ENCODE measurements at places on chromosomes 7 and 10.
A peak's percentile ranks its signal among the peaks of the same experiment; 100 is the strongest.

DNA sequence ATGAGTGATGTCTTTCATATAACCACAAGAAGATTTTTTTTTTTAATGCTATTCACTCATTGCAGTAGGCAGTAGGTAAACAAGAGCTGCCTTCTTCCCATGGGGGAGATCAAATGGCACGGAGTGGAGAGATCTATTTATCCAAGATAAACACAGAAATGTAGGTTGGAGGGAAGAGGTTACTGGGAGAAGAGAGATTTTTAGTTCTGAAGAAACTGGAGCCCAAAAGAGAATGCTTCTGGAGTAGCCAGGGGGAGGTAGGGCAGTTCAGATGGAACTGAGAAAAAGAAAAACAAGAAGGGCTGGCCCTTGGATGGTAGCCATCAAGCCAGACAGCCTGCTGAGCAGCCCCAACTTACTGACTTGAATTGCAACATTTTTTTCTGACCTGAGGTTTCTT lies 270.1 kb upstream of the TPK1 start:
- DNase-seq, result no peak

DNA sequence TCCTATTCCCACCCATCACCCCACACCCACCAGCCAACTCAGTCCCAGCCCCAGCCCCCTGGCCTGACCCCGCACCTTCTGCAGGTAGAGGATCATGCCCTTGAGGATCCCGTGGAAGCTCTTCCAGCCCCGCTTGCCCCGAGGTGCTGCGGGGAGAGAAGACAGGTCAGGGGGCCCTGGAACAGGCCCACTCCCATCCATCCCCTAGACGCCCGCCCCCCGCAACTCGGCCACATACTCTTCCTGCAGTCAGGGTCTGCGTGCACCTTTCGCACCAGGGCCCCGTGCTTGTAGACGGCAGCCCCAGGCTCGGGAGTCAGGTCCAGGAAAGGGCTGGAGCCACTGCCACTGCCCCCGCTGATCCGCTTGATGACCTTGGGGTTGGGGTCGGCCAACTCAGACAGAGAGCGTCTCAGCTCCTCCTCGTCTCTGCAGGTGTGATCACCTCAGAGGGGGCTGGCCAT lies 9.6 kb downstream of the NFKB2 start:
- DNase-seq, result no peak

- DNase-seq, result no peak
Observed at GRCh38 chr7:92461027-92462003, 14.0 kb downstream of the GATAD1 start.

GRCh38 chr7:135180122-135180521 lies 9.6 kb upstream of the CYREN start:
- no peak for DNase-seq

GRCh38 chr10:85648279-85648754 lies 718.3 kb downstream of the GRID1 start:
- DNase-seq, result no peak

- no peak for DNase-seq
Observed at GRCh38 chr10:89536013-89536354, 590 bp upstream of the SLC16A12 start.

DNA sequence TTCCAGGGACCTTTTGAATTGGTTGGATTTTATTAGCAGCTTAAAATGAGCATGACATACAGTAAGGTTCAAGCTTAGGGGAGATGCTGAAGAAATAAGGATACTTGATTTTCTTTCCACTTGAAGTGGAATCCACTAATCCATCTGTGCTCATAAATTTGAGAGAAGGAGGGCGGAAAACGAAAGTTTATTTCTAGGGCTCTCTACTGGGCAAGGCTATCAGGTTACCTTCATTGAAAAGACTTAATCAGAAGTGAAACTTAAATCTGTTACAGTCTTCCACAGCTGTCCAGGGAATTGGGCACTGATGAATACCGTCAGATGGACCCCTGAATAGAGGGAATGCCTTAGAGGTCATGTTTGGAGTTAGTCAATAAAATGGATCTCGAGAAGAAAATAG lies 21.8 kb downstream of the AUTS2 start:
- DNase-seq, result no peak

DNA sequence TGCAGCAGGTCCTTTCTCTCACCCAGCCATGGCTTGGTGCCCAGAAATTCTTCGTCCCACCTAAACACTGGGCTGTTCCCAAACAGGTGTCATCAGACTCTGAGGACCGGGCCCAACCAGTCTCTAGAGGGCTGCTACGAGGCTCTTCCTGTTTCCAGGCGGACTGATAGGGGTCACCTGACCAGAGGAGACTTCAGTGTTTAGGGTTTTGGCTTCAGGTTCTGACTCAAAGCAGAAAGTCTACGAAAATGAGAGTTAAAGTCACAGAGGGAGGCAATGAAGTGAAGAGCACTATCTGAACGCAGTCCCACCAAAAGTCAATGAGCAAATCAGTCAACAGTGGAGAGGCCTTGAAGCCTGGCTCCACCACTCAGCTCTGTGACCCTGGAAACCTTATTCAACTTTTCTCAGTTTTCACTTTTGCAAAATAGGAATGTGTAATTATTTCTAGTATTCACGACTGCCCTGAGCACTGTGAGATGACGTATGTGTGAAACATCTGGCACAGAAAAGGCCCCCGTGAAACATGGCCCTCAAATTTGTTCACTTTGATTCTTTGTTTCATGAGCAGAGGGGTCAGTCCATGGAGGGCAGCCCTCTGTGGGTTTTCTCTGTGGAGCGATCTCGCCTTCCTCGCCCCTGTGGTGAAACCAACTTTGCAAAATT lies 189.9 kb upstream of the PDE1C start:
- DNase-seq, result no peak

DNA sequence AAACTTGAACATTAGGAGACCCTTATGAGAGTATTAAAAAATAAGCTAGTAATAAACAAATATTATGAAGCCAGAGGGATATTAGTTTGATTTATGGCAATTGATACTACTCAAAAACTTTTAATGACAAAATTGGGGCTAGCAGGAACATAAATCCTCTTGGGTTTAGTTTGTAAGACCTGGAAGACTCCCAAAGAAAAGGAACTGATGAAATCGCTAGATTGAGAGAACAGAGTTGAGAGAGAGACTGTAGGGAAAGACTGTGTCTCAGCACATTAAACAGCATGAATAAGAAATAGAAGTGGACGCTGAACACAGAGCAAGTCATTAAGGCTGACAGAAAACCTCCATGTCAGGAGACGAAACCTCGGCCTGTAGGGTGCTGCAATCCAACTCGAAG lies 56.4 kb downstream of the ICA1 start:
- no peak for DNase-seq

DNA sequence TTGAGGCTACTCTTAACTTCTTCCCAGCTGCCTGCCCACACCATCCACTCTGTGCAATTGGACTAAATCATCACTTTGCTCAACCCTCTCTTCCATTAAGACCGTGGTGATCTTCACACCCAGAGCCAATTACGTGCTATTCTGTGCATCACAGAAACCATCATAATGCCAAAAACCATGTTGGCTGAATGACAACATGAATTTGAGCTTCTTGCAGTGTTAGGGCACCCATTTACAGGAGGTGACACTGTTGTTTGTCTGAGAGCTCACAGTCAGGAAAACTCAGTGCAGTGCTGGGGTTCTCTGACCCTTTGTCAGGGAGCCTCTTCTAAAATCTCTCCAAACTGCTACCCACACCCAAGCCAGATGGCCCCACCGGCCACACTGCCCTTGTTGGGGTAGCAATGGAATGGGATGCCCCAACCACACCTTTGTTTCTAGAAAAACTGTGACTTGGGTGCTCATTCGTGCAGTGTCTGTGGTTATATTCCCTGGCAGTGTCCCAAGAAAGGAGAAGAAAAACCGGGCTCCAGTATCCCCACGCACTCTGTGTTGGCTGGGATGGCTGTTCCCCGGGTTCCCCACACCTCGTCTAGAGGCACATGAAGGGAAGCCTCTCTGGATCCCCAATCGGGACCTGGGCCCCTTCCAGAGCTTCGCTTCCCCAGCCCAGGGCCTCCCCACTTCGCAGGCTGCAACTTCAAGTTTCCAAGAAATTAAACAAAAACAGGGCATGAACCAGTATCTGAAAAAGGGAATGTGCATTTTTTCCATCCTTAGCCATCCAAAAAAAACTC lies 2.0 kb upstream of the TNS3 start:
- no peak for DNase-seq

DNA sequence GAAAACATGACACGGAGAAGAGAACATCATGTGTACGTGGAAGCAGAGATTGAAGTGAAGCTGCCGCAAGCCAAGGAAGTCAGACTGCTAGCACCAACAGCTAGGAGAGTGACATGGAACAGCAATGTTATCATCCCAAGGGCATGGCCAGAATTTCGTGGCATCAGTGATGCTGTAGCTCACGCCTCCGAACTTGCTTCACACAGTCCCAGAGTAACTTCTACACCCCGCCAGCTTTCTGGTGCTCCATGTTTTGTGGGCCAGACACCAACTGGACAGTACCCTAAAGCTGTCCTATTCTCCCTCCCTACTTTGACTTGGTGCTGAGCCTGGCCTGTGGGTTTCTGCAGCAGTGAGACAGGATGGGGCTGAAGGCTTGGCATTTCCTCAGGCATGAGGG lies 33.0 kb upstream of the EMX2 start:
- no peak for DNase-seq

GRCh38 chr7:83524277-83525075 lies 124.5 kb downstream of the SEMA3E start:
- no peak for DNase-seq

GRCh38 chr10:26044141-26044749 lies 110.2 kb downstream of the MYO3A start:
- DNase-seq, result no peak

DNA sequence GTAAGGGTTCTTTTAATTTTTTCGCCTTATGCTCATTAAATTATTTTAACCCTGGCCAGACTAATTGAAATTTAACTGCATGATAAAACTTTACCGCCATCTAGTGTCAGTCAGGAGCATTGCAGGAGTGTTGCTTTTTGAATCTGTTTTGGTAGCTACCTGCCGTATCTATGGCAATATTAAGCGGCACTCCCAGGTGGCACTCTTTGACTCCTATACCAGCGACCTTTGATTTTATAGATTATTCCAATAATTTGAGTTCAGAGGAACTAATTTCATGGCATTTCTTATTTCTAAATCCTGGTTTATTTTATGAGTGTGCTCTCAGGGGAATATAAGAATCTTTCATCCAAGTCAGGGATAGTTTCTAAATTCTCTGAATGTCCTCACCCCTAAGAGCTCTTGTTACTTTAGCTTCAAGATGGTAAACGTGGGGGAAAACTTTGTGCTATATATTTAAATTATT lies 198.9 kb downstream of the REEP3 start:
- DNase-seq, result peak; percentile 32

DNA sequence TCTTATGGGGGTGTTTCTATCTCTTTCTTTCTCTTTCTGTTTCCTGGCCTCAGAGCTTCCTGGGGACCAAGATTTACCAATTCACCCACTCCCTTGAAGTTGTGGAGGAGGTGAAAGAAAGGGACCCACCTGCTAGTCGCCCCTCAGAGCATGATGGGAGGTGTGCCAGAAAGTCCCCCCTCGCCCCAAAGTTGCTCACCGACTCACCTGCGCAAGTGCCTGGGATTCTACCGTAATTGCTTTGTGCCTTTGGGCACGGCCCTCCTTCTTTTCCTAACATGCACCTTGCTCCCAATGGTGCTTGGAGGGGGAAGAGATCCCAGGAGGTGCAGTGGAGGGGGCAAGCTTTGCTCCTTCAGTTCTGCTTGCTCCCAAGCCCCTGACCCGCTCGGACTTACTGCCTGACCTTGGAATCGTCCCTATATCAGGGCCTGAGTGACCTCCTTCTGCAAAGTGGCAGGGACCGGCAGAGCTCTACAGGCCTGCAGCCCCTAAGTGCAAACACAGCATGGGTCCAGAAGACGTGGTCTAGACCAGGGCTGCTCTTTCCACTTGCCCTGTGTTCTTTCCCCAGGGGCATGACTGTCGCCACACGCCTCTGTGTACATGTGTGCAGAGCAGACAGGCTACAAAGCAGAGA lies 12.2 kb downstream of the AQP1 start:
- no peak for DNase-seq

- no peak for DNase-seq
Observed at GRCh38 chr7:33195264-33195663, 65.9 kb downstream of the BBS9 start.

DNA sequence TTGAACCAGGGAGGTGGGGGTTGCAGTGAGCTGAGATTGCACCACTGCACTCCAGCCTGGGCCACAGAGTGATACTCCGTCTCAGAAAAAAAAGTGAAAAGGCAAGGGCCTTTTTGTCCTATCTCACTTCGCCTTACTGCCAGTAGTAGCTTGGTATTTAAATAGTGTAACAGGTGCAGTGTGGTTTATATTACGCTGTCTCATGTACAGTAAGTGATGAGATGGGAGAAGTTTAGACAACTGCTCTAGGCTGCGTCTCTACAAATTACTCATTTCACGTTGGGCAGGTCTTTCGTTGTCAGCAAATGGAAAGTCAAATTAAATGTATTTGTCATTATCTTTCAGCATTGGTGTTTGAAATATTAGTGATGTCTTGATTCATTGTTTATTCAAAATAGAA lies 15.5 kb upstream of the PFKFB3 start:
- DNase-seq, result no peak

- no peak for DNase-seq
Observed at GRCh38 chr7:24477398-24478136, 95.7 kb upstream of the PALS2 start.

Measured in activated CD8-positive, alpha-beta memory T cell treated with anti-CD3 and anti-CD28 coated beads for 4 hours (primary cell).